ENCODE measurements at places on chromosomes 11 and 22. TPM values are rescaled to one million over a fixed set of nuclear protein-coding genes. Genes with fewer than 3 reads are reported as not detected.

GRCh38 chr11:112049777-112050176 lies 24.0 kb downstream of the PIH1D2 start:
- DNase-seq: no peak

The CSNK2A3 gene
- polyA plus RNA-seq: 1.4 TPM

The B4GALNT4 gene
- polyA plus RNA-seq: 12.4 TPM

DNA sequence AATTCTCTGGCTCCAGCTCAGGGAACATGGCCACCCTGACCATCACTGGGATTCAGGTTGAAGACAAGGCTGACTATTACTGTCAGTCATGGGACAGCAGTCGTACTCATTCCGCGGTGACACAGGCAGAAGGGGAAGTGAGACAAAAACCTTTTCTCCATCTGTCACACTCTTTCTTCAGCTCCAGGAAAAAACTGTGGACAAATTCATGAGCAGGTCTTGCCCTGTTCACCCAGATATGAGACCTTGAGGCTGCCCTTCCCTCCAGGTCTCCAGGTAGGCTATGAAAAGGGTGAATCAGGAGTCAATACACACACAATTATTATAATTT lies 39.4 kb upstream of the GGTLC2 start:
- no peak for DNase-seq

GRCh38 chr22:50228366-50228765 lies 16.5 kb downstream of the TUBGCP6 start:
- DNase-seq: no peak

DNA sequence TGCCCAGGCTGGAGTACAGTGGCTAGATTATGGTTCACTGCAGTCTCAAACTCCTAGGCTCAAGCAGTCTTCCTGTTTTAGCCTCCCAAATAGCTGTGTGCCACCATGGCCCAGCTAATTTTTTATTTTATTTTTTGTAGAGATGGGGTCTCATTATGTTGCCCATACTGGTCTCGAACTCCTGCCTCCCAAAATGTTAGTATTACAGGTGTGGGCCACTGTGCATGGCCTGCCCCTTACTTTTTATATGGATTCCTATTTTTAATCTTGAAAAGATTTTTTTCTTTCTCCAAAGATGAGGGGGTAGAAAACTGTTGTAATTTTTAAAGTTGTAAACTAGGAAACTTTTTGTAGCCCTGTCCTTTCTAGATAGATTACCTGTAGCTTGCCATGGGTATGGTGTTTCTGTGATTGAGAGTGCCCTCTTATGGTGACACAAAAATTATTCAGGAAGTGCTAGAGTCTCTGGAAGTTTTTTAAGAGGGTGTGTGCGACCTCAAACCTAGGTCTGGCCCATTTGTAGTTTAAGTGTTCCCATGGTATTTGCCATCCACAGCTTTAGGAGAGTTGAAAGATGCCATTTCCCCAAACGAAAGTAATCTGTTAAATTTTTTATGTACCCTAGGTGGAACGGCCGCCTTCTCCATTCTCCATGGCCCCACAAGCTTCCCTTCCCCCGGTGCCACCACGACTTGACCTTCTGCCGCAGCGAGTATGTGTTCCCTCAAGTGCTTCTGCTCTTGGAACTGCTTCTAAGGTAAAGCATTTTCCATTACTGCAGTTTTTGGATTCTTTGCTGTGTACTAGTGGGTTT lies 32.4 kb downstream of the MCAM start:
- no peak for DNase-seq

DNA sequence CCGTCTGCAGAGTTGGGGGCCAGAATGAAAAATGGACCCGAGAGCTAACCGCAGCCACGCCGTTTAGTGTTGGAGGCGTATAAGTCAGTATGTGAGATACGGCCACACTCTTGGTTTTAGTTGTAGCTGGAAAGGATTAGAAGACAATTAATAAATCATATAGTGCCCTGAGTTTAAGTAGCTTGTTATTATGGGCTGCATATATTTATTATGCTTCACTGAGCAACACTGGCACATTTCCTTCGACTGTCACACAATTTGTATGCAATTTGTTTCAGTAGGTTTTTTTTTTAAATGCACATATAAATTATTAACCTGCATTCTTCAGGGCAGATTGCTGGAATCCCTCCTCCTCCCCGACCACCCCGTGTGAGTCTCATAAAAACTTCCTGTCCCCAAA lies 56.9 kb downstream of the PKNOX2 start:
- DNase-seq: no peak

DNA sequence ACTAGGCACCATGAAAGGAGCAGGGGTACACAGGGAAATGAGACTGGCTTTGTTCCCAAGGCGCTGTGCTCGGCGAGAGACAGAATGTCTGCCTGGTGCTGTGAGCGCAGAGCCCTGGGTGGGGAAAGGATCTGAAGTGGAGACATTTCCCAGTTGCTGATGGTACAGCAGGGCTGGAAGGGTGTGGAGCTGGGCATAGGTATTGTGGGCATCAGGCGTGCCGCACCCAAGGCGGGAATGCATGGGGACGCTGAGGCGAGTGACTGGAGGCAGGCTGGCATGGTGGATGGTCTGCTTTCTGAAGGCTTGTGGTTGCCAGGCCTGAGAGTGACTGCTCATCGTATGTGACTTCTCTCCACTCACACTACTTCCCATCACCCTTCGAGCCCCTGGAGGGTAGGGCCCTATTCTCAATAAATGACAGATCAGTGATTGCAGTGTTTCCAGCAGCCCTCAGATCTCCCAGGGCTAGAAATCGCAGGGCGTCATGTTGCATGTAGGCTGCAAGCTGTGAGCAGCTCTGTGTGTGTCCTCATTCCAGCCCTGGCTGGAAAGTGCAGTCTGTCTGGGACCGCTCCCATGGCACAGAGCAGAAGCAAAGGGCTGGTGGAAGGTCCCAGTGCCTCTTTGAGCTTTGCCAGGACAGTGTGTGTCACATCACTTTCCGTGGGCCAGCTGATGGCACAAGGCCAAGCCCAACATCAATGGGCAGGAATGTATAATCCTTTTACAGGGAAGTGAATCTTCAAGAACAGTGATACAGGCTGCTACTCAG lies 67.7 kb downstream of the TBC1D22A start:
- DNase-seq: peak; percentile 43

The SLC22A9 gene
- not detected for polyA plus RNA-seq

- DNase-seq: no peak
Observed at GRCh38 chr11:72798361-72798760, 4.5 kb upstream of the STARD10 start.

The MDK gene
- polyA plus RNA-seq: 185 TPM

The OR2AT4 gene
- polyA plus RNA-seq: 0.06 TPM

The NEFH gene
- polyA plus RNA-seq: 1.9 TPM

DNA sequence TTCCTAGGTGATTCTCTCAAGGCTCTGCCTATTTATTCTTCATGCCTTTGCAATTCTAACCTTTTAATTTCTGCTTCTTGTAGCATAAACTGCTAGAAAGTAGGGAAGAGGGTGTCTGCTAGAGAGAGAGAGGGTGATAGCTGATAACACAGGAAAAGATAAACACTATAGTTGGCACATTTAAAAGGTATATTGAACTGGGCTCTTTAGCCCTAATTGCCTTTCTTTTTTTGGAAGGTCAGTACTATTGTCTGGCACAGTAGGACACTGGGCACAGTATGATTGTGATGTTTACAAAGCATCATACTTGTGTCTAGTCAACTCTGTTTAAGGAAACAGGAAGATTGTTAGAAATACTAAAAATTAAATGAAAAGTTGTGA lies 33.3 kb downstream of the TEAD1 start:
- DNase-seq: no peak

GRCh38 chr22:50456466-50457234 lies 18.2 kb downstream of the SBF1 start:
- DNase-seq: no peak

GRCh38 chr11:27312110-27312509 lies 50.9 kb downstream of the CCDC34 start:
- DNase-seq: no peak

- DNase-seq: peak; percentile 88
Observed at GRCh38 chr11:3160252-3161031, 4.7 kb downstream of the OSBPL5 start.

The PTPRJ gene
- 3.2 TPM for polyA plus RNA-seq

DNA sequence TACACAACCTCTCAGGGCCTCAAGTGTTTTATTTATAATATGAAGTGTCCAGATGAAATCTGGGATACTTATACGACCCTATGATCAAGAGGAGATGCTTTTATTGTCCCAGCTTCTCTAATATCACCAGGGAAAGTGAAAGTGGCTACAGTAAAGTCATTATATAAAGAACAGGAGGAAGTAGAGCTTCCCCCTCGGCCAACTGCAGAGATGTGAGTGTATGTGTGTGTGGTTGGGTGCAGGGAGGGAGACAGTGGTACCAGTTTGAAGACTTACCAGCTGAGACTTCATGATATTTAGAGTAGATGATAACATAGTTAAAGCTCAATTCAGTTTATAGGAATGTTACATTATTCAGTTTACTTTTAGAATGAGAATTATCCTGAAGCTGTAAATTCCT lies 373.6 kb upstream of the DDI1 start:
- DNase-seq: no peak

- no peak for DNase-seq
Observed at GRCh38 chr11:65814131-65814985, 19.4 kb upstream of the SNX32 start.

DNA sequence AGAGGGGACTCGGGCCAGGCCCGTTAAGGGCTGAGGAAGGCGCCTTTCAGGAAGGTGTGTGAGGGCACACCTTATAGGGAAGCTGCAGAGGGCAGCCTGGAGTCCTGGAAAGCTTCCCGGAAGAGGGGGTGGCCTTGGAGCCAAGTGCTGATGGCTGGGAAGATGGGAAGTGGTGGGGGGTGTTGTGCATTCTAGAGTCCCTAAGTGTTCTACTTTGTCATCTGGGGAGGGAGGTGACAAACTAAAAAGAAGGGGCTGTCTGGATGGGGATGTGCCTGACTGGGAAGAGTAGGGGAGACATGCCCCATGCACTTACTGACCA lies 6.8 kb downstream of the ZDHHC8 start:
- no peak for DNase-seq

The APOL5 gene
- 2.0 TPM for polyA plus RNA-seq

DNA sequence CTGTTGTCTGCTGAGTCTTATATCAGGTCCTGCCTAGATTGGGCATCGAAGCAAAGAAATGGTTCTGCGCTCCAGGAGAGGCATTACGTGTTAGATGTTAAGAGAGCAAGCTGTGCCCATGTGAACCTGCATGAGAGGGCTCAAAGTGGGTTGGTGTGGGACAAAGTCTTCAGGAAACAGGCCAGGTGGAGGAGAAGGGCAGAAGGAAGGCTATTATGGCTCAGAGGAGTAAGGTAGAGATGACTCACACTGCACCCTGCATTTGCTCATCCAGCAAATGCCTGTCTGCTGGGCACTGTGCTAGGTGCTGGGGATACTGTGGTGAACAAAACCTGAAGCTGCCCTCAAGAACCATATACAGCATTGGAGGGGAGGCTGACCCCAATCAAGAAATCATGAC lies 5.8 kb downstream of the USP35 start:
- no peak for DNase-seq

DNA sequence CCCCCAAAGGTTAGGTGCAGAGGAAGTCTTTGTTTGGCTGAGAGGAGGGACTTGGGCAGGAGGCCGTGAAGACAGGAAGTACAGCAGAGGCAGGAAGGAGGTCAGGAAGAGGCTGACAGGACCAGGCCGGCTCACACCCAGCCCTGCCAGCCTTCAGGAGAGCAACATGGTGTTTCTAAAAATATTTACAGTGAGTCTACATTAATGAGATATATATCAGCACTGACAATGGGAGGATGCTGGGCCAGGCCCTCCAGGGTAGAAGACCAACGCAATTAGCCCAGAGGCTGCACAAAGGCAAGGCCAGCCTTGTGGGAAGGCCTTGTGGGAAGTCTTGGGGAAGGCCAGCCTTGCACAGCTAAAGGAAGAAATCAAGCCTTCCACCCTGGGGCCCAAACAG lies 7.9 kb upstream of the APLNR start:
- no peak for DNase-seq

DNA sequence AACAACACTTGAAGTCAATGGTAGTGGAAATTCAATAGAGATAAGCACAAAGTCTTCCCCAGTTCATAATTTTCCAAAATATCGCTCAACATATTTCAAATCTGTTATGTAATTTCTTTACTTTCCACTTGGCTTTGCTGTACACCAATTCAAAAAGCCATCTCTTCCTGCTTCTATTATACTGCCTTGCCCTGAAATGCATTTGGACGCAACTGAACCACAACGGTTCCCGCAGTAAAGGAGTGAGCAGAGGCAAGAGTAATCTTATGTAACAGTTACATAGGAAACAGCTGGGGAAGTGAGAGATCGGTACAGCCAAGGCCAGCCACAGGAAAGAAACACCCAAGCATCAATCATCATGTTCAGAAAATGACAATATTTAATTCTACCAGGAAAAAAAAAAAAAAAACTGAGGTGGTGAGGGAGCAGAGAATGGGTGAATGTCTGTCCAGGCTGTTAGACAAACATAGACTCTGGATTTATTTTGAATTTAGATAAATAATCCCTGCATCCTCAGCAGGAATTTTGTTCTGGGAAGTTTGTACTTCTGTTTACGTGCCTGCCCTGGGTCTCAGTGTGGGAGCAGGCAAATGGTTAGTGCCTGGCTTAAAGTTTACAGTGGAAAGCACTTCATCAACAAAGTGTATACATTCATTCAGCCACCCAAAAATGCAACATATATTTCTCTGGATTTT lies 392.2 kb downstream of the ETS1 start:
- no peak for DNase-seq

DNA sequence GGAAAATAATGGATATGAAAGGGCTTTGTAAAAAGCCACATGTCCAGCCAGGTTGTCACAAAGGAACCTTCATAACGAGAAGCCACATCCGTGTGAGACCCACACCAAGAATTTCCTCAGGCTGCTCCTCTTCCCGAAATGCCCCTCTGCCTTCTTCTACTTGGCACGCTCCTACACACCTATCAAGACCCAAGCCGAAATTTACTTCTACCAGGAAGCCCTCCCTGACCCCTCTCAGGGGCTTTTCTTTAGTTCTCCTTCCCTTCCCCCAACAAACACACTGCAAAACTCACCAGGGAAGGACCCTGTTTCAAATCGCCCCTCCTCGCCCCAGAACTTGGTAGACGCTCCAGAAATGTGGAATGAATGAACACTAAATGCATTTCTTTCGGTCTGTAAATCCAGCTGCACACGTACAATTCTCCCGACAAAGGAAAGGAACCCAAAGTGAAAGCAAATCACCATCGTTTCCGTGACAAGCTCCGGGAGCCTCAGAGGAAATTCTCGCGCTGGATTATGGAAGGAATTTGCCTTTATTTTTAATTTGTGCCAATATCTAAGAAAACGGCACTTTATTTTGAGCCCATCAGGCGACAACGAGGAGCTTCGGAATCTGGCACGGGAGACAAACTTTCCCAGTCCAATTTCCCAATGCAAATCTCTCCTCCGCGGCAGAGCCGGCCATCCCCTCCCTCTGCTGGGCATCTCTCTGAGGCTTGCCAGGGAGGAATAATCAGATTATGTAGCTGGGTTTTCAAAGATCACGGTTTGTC lies 13.2 kb upstream of the SHISAL1 start:
- DNase-seq: peak; percentile 64

DNA sequence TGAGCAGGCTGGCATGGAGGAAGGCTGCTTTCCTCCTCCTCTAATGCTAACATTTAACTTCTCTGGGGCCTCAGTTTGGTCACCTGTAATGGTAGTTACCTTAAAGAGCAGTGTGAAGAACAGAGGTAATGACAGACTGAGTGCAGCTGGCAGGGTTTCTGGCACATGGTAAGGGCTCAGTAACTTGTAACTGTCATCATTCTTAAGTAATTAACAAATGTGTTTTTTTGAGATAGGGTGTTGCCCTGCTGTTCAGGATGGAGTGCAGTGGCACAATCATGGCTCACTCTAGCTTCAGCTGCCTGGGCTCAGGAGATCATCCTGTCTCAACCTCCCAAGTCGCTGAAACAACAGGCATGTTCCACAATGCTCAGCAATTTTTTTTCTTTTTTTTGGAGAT lies 242.0 kb upstream of the SYN3 start:
- no peak for DNase-seq

Measured in hindlimb muscle (tissue), 1 donor.